ENCODE measurements at places on chromosomes 7 and 10.
A peak's percentile ranks its signal among the peaks of the same experiment; 100 is the strongest.

- no peak for DNase-seq
Observed at GRCh38 chr7:72781631-72782030, 46.4 kb downstream of the TYW1B start.

DNA sequence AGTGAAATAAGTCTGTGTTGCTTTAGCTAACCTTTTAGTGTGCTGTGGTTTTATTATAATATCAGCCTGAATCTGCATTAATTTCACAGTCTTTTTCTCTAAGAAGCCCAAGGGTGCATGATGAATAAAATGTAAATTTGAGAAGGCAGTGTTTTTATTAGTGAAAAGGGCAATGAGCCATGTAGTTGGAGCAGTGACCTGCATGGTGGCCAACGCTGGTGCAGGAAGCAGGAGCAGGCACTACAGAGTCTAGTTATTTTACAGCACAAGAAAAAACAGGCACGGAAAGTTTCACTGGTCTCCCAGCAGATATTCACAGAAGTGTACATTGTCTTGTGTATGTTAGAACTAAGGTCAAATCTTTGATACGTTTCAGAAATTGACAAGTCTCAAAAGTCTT is 247.8 kb downstream of the CELF2 start:
- no peak for DNase-seq

- no peak for DNase-seq
Observed at GRCh38 chr7:146321301-146321700, 204.7 kb downstream of the CNTNAP2 start.

- no peak for DNase-seq
Observed at GRCh38 chr7:40175725-40176510, 41.1 kb downstream of the SUGCT start.

GRCh38 chr10:86266446-86267242 is 100.0 kb downstream of the GRID1 start:
- no peak for DNase-seq

- DNase-seq: peak; percentile 56
Observed at GRCh38 chr10:104328896-104329710, 9.2 kb downstream of the ITPRIP start.

- no peak for DNase-seq
Observed at GRCh38 chr7:91898240-91898992, 17.9 kb upstream of the MTERF1 start.

DNA sequence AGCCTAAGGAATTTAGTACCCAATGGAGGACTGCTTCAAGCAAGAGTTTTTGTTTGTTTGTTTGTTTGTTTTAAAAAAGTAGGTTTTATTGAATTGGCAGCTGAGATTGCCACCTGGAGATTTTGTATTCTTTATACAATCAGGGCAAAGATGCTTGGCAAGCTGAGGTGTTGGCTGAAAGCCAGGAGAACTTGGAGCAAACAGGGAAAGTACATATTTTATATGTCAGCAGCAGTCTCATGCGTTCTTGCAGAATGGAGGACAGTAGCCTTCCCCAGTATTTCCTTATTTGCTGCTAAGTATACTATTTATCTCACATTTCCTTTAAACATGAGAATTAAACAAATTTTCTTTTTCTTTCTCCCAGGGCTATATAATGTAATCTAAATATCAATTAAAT is 22.6 kb upstream of the ICA1 start:
- DNase-seq: no peak

DNA sequence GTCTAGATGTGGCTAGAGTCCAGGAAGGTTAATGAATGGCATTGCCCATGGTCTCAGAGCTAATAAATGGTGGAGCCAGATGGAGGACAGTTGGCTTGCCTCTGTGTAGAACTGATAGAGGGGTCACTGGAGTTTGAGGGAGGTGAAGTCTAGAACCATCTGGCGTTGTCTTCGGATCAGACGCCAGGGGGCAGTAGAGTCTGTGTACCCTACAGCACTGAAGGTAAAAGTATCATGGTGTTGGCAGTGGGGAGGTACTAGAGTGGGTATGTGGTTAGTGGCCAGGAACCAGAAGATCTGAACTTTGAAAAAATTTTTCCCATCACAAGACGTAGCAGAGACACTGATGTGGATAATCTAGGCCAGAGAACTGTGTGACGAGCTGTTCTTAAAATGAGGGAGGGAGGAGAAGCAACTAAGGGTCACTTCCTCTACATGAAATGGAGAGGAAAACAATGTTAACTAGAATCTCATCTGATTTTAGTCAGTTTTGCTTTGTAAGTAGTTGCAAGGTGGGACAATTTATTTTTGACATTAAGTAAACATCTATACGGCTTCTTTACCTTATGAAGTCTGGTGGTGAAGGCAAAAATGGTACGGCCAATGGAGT is 227.9 kb upstream of the PRSS58 start:
- peak; percentile 25 for DNase-seq

- DNase-seq: no peak
Observed at GRCh38 chr10:1123198-1123597, 67.0 kb downstream of the WDR37 start.

GRCh38 chr10:86136934-86137333 is 229.7 kb downstream of the GRID1 start:
- DNase-seq: no peak

DNA sequence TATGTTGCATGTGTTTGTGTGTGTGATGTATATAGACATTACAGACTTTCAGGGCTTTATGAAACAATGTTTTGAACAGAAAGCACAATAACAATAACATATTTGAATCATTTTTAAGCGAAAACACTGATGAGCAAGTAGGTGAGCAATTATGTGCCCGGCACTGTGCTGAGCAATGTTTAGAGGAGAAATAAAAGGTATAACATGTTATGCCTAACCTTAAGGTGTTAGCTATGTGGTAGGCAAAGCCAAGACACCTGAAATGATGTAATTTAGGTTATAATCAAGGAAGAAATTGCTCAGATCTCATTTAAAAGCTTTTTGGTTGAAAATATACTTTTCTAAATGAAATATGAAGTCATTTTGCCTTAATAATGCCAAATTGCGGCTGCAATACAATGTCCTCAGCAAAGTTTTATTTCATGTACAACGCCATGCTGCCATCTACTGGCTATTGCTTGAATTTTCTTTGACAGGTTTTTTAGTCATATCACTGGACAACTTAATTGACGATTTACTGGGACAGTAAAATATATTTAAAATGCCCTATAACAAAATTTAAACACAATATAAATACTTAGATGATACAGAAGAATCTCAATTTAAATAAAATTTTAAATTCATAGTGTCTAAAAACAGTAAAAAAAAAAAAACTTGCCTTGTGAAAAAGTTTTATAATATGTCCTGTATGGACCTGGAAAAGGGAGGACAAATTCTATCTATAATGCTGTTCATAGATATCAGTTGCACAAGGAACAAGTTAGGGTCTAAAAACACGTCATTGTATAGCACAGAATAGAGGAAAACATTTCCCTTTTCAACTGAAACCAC is 131.1 kb upstream of the CDK1 start:
- DNase-seq: no peak

- DNase-seq: no peak
Observed at GRCh38 chr7:102453319-102453718, 11.3 kb downstream of the ALKBH4 start.

- DNase-seq: no peak
Observed at GRCh38 chr10:114933588-114933987, 4.4 kb upstream of the TRUB1 start.

DNA sequence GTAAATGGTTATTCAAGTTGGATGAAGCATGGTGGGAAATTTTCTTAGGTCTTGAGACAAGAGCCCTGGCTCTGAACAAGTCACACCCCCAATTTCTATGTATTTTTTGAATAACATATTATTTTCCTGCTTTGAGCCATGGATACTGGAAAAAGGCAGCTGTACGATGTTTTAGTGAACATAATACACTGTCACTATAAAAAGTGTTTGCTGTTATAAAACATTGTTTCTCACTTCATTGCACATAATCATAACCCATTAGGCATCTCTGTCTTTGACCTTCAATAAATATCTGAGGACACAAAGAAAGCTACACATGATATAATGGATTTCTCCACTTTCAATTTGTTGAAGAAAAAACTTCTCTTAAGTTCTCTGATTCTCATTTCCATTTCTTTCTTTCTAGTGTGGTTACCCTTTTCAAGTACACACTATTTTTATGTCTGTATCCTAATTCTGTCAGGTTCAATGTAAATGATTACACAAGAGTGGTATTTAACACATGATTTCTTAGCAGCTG is 283.9 kb upstream of the SP8 start:
- no peak for DNase-seq

- DNase-seq: no peak
Observed at GRCh38 chr10:124242365-124242764, 149.0 kb upstream of the CHST15 start.

- peak; percentile 4 for DNase-seq
Observed at GRCh38 chr7:24283897-24284698, at the start of gene NPY. Gene NPY (plus strand): TSS chr7:24284190. CDS start chr7:24285241, 1,051 bp downstream.

GRCh38 chr10:49615721-49616120 is 1.9 kb downstream of the CHAT start:
- no peak for DNase-seq

GRCh38 chr10:98041352-98042043 is 11.1 kb upstream of the CRTAC1 start:
- DNase-seq: peak; percentile 27

- DNase-seq: peak; percentile 54
Observed at GRCh38 chr10:103659674-103660363, 166.3 kb downstream of the NEURL1 start.

- DNase-seq: no peak
Observed at GRCh38 chr7:86926732-86927131, 132.7 kb downstream of the ELAPOR2 start.

- peak; percentile 39 for DNase-seq
Observed at GRCh38 chr10:43299579-43299978, 32.7 kb upstream of the RASGEF1A start.

- DNase-seq: no peak
Observed at GRCh38 chr10:75836064-75836463, 404.6 kb downstream of the LRMDA start.

DNA sequence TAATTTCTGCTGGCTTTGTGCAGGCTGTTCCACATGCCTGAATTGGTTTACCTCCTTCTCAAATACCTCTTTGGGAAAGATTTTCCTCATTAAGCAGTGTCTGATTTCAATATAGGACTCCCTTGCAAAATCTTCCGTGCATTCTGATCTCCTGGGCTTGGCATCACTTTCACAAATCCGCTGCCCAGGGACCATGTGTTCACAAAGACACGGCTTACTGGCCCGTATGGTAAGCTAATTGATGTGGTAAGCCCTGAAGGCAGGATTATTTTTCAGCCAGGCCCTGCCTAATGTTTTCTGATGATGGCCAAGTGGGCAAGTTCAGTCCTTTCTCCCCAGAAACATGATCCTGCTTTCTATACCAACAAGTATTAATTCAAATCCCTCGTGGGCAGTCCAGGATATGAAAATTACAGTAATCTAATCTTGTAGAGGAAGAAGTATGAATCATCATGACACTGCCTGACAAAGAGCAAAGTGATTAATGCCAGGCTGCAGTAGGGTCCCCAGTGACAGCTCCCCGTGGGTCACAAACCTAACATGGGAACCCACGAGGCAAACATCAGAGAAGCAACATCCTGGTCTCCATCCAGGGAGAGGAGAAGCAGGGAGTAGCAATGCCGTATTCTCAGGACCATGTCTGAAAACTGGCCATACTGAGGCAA is 11.6 kb upstream of the SVIL start:
- no peak for DNase-seq

DNA sequence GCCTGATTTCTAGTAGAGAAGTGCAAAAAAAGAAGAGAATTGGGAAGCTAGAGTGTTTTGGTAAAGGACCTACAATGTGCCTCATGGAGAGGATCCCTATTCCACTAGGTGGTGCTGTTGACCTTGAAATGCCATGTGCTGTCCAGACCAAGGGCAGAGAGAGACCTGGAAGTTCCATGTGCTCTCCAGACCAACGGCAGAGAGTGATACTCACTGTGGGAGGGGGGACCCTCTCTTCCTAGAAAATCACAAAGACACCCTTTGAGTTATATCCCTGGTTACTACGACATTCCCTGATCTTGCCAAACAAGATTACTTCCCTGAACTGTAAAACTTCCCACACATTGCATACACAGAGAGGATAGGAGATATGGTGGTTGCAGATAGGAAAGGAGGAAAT is 212.7 kb upstream of the ZNF804B start:
- DNase-seq: peak; percentile 4
